ENCODE measurements at places on chromosomes 1 and 21. TPM values are rescaled to one million over a fixed set of nuclear protein-coding genes. Genes with fewer than 3 reads are reported as not detected.

The BTG2 gene
- total RNA-seq, result 70.5 TPM

DNA sequence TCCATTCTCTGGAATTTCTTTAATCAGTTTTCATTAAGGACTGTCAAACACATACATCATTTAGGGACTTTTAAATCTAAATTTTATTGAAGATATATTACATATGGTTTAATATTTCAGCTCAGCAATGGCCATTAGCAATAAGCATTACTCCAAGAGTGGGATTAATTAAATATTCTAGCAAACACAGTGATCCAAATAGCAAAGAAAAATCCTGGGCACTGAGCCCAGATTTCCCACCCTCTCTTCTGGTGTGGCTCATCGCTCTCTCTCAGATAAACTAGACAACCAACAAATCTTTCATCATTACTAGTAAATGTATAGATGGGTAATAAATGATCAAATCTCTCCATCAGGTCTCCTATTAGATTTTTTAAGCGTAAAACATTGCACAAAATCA is 53.5 kb upstream of the FOXD3 start:
- DNase-seq, result no peak

GRCh38 chr1:27970401-27970800 is 10.6 kb downstream of the XKR8 start:
- no peak for DNase-seq

The COL9A2 gene
- total RNA-seq, result 5.7 TPM

The U2AF1 gene
- 6.5 TPM for total RNA-seq

The SLAMF9 gene
- not detected for total RNA-seq

DNA sequence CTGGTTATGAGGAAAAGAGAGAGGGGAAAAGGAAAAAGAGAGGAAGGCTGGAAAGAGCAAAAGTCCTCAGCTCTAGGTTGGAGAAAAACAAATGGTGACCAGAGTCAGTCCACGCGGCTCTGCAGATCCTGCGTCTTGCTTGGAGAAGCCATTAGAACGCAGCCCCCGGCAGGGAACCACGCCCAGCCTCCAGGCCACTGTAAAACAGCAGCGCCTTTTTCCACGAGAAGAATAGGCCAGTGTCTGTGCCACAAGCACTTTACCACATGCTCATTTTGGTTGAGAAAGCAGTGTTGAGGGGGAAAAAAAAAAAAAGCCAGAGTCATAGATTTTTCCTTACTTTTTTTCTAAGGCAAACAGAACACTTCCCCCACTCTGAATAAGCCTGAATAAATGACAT is 846.9 kb upstream of the ADAMTS5 start:
- peak; percentile 30 for DNase-seq

DNA sequence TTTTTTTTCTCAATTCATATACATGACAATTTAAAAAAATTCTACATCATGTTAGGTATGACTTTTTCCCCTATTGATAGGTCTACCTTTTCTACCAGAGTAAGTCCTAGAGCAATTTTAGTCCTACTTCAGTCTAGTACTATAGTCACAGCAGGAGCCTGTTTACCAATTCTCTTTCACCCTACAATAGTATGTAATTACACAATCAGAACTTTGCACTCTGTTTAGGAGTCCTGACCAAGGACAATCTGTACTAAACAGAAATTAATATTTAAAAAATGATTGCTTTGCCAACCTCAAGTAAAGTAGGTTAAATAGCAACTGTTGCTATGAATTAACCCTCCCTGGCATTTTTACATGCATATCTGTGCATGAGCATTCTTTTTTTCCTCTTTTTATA is 810 bp upstream of the CYP4A11 start:
- no peak for DNase-seq

Measured in left colon (tissue), 2 donors.